ENCODE measurements at places on chromosomes 11 and 22. TPM values are rescaled to one million over a fixed set of nuclear protein-coding genes. Genes with fewer than 3 reads are reported as not detected.

C11orf87 gene
- total RNA-seq: not detected

MMP3 gene
- 4.2 TPM for total RNA-seq

ZNF215 gene
- total RNA-seq: 1.8 TPM

MAJIN gene
- total RNA-seq: not detected

ADSL gene
- total RNA-seq: 56.6 TPM

ARHGAP8 gene
- 1.2 TPM for total RNA-seq

C11orf97 gene
- total RNA-seq: not detected

TRIM51 gene
- total RNA-seq: not detected

CARD16 gene
- total RNA-seq: 13.5 TPM

PATE2 gene
- total RNA-seq: not detected

MMP13 gene
- not detected for total RNA-seq

SCGB1D2 gene
- not detected for total RNA-seq

CNGA4 gene
- total RNA-seq: not detected

DNA sequence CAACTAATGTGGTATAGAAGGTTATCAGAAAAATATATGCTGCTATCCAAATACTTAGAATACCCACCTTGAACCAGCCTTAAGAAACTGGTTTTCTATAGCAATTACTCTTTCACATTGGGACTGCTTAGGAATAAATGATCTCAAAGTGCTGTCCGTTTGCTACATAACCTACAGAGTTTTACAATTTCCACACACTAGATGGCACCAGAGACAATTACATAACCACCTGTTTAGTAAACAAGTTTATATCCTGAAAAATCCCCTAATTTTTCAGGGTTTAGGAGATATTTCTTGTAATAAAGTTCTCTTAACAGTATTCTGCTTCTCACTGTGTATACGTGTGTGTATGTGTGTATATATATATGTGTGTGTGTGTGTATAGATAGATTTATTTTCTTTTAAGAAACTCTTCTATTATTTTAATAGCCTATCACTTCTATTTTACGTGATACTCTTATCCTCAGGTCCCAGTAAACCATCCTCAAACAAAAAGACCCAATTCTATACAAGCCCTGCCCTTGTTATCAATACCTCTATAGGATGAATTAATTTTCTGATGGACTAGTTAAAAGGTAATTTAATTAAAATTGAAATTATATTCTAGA lies 6.7 kb upstream of the OR5I1 start:
- no peaks in the 10 kb centered on the region for H3K4me1 ChIP-seq
- H3K27ac ChIP-seq: no peak overlapping the region
- no peaks in the 10 kb centered on the region for H3K36me3 ChIP-seq
- no peaks in the 10 kb centered on the region for H3K27me3 ChIP-seq
- H3K4me3 ChIP-seq: no peak overlapping the region
- DNase-seq: no peak

DNA sequence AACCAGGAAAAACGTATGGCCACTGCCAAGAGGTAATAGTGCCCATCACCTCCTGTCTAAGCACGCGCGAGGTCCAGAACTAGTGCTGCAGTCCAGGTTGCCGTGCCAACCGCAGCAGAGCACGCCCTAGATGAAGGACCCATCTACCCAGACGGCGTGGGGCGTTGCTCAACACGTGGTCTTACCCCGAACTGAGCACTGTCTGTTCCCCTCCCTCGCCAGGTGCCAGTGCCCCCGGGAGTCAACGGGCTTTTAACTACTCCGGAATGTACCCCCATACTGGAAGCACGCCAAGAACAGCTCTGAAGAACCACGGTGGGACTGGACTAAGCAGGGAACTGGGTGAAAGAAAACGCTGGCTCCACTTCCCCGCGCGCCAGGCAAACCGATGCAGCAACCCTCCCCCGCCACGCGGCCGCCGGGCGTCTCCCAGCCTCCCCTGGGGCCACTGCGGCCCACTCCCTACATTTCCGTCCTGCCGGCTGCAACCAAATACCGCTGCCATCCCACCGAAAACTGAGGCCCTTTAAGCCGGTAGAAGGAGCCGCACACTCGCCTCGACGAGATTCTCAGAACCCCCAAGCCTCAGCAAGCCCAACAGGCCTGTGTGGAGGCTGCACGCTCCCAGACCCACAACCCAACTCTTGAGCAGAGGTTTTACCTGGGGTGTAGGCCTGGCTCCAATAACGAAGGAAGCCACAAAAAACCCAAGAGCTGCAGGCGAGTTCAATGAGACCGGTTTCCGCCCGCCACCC lies at the start of gene HSPA8:
TSS of gene HSPA8 (minus strand) at position 734 of the 755 bp plus-strand sequence. CDS start 812 bp downstream, outside the sequence.
- peaks cover 36% of the 10 kb centered on the region for H3K4me1 ChIP-seq
- peaks cover 38% of the 10 kb centered on the region for H3K36me3 ChIP-seq
- H3K4me3 ChIP-seq: peak within 1 kb of the TSS; percentile 76
- H3K27ac ChIP-seq: peak within 1 kb of the TSS; percentile 99

DNA sequence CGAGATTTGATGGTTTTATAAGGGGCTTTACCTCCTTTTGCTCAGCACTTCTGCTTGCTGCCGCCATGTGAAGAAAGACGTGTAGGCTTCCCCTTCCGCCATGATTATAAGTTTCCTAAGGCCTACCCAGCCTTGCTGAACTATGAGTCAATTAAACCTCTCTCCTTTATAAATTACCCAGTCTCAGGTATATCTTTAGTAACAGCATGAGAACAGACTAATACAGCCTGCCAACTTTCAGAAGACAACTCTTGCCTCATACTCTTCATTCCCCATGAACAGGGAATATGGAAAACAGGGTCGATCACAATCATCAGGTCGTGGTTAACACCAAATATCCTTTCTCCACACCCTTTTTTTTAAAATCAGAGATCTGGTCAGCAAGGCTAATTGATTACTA lies 83.0 kb downstream of the MPPED2 start:
- H3K36me3 ChIP-seq: no peaks in the 10 kb centered on the region
- H3K27ac ChIP-seq: no peak overlapping the region
- no peaks in the 10 kb centered on the region for H3K4me1 ChIP-seq
- DNase-seq: no peak

GRCh38 chr11:58787903-58788302 lies 56.2 kb upstream of the GLYAT start:
- no peak overlapping the region for H3K27ac ChIP-seq
- no peaks in the 10 kb centered on the region for H3K27me3 ChIP-seq

GRCh38 chr11:2266586-2267305 lies 3.6 kb downstream of the ASCL2 start:
- H3K27me3 ChIP-seq: no peaks in the 10 kb centered on the region
- DNase-seq: no peak
- no peak overlapping the region for H3K4me3 ChIP-seq
- H3K27ac ChIP-seq: no peak overlapping the region
- no peaks in the 10 kb centered on the region for H3K4me1 ChIP-seq

DNA sequence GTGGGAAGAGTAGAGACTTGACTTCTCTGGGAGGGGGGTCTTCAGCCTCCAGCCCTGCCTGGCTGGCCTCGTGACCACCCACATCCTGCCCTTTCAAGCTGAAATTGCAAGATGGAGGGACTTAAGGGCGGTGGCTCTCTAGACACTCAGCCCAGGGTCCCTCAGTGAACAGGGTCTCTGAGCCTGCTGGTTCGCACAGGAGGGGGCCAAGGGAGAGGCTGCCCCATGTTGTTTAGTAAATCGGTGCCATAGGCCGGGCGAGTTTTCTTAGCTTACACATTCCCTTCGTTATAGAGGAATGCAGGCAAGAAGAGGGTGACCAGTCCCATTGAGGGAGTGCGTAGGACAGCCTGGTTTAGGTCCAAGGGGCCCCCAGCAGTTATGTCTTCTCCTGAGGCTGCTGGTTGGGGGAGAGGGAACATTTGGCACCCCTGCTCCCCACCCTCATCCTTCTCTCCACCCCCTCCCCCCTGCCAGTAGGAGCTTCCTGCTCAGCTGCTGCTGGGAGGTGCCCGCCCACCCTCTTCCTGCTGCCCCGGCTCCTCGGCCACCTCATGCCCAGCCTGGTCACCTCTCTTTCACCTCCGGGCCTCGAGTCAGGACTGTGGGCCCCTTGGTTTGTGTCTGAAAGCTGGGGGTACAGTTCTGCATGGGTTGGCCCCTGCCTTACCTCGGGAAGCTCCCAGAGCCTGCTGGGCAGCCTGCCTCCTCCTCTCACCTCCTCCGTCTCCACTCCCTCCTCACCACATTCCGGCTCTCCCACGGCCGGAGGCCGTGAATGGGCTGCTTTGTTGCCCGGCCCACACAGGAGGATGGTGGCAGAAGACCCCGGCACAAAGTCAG lies 3.9 kb downstream of the FRMD8 start:
- DNase-seq: no peak
- H3K4me1 ChIP-seq: peaks cover 53% of the 10 kb centered on the region
- peaks cover 11% of the 10 kb centered on the region for H3K36me3 ChIP-seq
- no peaks in the 10 kb centered on the region for H3K27me3 ChIP-seq
- H3K27ac ChIP-seq: peak overlapping the region; percentile 47

- no peak for DNase-seq
- H3K36me3 ChIP-seq: no peaks in the 10 kb centered on the region
- H3K27ac ChIP-seq: peak overlapping the region; percentile 29
- H3K27me3 ChIP-seq: no peaks in the 10 kb centered on the region
- peaks cover 73% of the 10 kb centered on the region for H3K4me1 ChIP-seq
Observed at GRCh38 chr11:96329419-96329818, 13.6 kb downstream of the MAML2 start.

GRCh38 chr11:33692013-33692504 lies 8.6 kb downstream of the C11orf91 start:
- peak overlapping the region; percentile 90 for H3K27ac ChIP-seq
- peaks cover 19% of the 10 kb centered on the region for H3K4me1 ChIP-seq
- peak overlapping the region; percentile 55 for H3K4me3 ChIP-seq
- H3K36me3 ChIP-seq: no peaks in the 10 kb centered on the region

- peaks cover 4% of the 10 kb centered on the region for H3K36me3 ChIP-seq
- H3K4me3 ChIP-seq: no peak overlapping the region
- peaks cover 10% of the 10 kb centered on the region for H3K4me1 ChIP-seq
Observed at GRCh38 chr11:130241713-130242112, 73.0 kb downstream of the ZBTB44 start.

DNA sequence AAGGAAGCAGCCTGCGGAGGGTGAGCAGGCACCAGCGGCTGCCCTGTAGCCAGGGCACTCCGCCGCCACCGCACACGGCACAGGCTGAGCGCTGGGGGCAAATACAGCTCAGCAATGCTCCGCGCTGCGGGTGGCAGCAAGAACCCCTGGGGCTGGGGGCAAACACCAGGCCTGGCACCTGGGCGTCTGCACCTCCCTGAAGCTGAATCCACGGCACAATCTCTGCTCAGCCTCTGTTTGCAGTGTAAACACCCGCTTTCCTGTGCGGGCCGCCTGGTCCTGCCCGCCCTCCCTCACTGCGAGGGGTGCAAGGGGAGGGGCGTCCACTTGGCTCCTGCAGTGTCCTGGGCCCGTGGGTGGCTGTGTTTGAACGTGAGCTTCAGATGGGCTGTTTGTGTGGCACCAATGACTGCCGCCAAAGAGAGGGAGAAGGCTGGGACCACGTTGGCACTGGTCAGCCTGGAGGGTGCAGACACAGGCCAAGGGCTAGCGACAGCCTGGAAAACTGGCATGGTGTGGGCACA lies 14.8 kb upstream of the MPPED1 start:
- no peak overlapping the region for H3K4me3 ChIP-seq
- no peak overlapping the region for H3K27ac ChIP-seq
- no peaks in the 10 kb centered on the region for H3K36me3 ChIP-seq
- no peaks in the 10 kb centered on the region for H3K27me3 ChIP-seq
- H3K4me1 ChIP-seq: no peaks in the 10 kb centered on the region

DNA sequence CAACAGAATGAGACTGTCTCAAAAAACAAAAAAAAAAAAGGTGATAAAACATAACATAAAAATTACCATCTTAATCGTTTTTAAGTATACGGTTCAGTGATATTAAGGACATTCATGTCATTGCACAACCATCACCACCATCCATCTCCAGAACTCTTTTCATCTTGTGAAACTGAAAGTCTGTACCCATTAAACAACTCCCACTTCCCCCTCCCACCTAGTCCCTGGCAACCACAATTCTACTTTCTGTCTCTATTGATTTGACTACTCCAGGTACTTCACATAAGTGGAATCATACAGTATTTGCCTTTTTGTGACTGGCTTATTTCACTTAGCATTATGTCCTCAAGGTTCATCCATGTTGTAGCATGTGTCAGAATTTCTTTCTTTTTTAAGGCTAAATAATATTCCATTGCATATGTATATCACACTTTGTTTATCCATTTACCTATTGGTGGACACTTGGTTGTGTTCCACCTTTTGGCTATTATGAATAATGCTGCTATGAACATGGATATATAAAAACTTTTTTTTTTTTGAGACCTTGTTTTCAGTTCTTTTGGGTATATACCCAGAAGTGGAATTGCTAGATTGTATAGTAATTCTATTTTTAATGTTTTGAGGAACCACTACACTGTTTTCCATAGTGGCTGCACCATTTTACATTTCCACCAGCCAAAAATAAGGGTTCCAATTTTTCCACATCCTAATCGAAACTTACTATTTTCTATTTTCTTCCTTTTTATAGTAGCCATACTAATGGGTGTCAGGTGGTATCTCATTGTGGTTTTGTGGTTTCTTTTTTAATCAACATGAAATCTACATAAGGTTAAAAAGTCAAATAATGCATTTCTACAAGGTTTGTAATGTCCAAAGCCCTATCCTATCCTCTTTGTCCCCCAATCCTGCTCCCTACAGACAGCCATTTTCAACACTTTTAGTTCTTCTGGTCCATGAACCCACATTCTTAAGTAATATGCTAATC lies 23.4 kb upstream of the PIK3C2A start:
- no peaks in the 10 kb centered on the region for H3K27me3 ChIP-seq
- DNase-seq: no peak
- H3K4me3 ChIP-seq: no peak overlapping the region

GRCh38 chr11:1770528-1770927 lies 6.8 kb upstream of the CTSD start:
- H3K4me1 ChIP-seq: peaks cover 8% of the 10 kb centered on the region
- no peak overlapping the region for H3K27ac ChIP-seq
- DNase-seq: peak; percentile 0
- no peak overlapping the region for H3K4me3 ChIP-seq

DNA sequence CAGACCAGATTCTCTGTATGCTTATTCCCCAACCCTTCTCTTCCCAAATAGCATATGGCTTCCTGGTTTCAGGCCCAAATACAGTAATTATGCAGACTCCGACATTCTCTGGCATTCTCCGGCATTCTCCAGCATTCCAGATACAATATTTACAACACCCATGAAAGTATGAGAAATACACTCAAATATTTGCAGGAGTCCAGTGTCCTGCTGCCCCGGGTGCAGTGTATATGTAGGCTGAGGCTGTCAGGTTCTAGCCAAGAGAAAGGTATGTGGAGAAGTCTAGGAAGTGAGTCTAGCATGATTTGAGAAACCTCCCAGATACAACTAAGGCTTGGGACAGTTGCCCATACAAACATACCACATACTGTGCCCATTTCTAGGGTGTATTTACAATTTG lies 160.7 kb downstream of the SOX6 start:
- H3K4me1 ChIP-seq: peaks cover 6% of the 10 kb centered on the region
- no peak overlapping the region for H3K27ac ChIP-seq
- H3K4me3 ChIP-seq: no peak overlapping the region
- no peaks in the 10 kb centered on the region for H3K27me3 ChIP-seq
- H3K36me3 ChIP-seq: no peaks in the 10 kb centered on the region
- no peak for DNase-seq

GRCh38 chr11:110897035-110897434 lies 184.8 kb upstream of the ARHGAP20 start:
- H3K36me3 ChIP-seq: no peaks in the 10 kb centered on the region
- H3K4me3 ChIP-seq: no peak overlapping the region
- no peaks in the 10 kb centered on the region for H3K27me3 ChIP-seq
- H3K27ac ChIP-seq: no peak overlapping the region
- no peak for DNase-seq
- no peaks in the 10 kb centered on the region for H3K4me1 ChIP-seq
